8988T (cell line): ENCODE measurements at places on chromosomes 11 and 22.

GRCh38 chr11:109308551-109308950, 113.4 kb upstream of the C11orf87 start:
- no peak for DNase-seq

GRCh38 chr22:19203834-19204233, 25.3 kb upstream of the SLC25A1 start:
- no peak for DNase-seq

GRCh38 chr11:12280838-12281565, 96.4 kb upstream of the PARVA start:
- DNase-seq, result peak; percentile 5

- DNase-seq, result no peak
Observed at GRCh38 chr22:44395118-44396005, 82.6 kb upstream of the SHISAL1 start.

DNA sequence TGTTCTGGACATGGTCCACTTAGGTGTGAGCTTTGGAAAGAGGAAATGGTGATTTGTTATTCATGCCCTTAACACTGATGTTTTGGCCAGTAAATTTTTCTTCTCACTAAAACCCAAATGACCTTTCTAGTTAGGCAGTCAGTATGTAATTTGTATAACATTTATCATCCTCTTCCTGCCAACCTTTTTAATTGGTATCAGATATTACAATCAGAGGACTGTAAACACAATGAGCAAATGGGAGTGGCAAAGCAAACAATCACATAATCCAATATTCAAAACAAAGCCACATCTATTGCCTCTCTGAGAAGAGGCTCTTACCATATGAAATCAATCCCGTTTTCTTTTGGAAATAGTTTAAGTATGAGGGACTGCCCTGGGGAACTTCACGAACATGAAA, 49.1 kb downstream of the BBOX1 start:
- no peak for DNase-seq

- no peak for DNase-seq
Observed at GRCh38 chr11:27705873-27706820, 5.9 kb upstream of the BDNF start.

DNA sequence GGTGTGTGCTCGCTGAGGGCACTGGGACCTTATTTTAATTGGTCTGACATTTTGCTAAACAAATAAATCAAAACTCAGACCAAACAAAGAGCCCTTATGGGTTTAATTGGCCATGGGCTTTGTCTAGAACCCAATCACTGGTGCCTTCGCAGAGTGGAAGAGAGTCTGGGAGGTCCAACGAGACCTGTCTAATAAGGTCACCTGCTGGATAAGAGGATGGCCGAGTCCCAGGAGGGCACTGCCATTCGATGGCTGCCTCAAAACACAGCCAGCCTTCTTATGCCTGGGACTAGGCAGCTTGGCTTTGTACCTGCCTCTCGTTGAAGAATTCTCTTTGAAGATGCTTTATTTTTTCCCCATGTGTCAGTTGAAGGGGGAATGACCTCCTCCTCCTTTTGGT, 171.1 kb downstream of the CEP164 start:
- DNase-seq, result no peak

DNA sequence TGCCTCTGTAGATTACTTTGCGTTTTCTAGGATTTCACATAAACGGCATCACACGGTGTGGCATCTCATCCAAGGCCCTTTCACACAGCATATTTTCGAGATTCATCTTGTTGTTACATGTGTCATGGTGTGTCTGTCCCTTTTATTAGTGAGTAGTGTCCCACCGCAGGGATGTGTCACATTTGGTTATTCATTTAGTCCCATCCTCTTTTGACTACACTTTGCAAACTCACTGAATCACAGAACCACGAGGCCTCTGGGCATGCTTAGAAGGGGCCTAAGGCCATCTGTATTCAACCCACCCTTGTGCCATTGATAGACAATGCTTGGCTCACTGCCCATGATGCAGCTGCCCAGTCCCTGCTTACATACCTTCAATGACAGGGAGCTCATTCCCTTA, 4.2 kb upstream of the RAC2 start:
- no peak for DNase-seq

DNA sequence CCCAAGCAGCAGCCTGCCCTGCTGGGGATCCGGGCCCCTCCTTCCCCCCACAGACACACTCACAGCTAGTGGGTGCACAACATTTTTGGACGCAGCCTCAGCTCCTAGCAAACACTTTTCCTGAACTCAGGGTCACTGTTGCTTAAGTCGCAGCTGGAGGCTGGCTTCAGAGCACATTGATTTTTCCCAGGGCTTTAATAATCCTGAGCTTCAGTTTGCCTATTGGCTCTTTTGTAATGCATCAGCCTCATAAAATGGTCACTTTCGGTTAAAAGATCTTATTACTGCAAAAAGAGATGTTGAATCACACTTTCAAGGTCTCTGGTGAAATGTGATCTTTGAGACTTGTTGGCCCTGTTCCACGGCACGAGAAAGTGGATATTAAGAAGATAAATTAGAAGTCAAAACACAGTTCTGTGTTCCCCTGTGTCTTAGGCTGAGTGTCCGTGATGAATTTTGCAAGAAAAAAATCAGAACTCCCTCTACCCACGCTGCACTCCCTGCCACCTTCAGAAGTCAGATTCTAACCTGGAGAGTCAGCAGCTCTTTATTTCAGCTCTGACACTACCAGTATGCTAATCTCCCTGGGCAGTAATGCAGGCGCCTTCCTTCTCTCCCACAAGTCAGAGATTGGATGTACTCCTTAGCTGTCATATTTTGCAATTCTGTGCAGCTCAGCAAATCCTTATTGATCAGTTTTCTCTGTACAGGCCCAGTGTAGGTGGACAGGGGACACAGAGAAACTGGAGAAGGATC, 158.2 kb upstream of the E2F8 start:
- DNase-seq, result no peak

GRCh38 chr22:41480397-41480735, 11.4 kb downstream of the ACO2 start:
- DNase-seq, result no peak

DNA sequence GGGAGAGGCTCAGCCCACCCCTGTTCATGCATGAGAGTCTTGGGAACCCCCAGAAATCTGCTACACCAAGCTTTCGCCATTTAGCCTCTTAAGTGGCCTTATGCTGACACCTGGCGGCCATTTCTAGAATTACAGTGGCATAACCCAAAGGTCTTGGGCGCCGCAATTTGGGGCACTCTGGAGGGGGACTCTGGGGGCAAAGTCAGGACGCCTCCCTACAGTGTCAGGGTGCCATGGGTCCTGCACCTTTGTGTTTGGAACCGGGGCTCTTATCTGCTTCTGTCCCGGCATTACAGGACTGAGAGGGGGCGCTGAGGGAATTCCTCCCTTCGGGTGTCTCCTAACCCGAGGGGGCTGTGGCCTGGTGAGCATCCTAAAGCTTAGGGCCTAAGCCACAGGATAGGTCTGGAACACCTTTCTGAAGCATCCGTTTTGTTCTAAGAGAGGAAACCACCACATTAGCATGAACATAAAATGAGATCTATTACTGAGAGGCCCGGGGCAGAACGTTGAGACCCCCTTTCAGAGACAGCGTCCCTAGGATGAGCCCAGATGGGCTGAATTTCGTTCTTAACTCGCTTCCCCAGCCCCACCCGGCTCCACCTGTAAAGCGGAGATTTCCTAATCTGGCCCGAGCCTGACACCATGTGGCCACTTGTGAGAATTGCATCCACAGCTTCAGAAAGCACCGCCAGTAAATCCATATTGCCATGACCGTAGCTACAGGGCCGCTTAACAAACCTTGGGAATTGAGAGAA, 9.3 kb downstream of the INS start:
- peak; percentile 99 for DNase-seq

DNA sequence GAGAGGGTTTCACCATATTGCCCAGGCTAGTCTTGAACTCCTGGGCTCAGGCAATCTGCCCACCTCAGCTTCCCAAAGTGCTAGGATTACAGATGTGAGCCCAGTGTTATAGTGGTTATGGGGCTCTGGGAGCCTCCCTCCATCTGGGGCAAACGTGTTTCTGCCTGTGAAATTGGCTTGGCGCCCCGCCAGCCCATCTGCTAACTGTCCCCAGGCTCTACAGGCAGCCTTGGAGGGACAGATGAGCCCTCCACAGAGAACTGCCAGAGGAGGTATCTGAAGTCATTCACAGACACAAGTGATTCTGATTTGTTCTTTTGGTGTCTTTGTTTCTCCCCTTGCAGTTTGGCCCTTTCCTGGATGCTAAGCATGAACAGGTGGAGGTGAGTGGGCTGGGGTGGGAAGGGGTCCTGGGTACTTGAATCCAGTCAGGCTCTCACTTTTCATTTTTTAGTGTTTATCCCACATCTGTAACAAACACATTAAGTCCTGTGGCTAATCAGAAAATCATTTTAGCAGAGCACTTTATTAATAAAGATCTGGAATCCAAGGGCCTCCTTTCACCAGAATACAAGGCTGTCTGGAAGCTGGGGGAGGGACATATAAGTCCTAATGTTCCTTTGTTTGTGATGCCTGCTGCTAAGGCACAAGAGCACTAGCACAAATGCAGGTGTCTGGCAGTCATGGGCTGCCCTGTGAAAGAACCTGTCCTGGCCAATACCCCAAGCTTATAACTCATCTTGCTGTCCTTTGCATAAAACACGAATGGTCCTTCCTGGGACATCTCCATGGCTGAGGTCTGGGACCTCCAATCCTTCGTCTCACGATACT, 25.7 kb upstream of the CDC42EP2 start:
- no peak for DNase-seq
